ENCODE measurements at places on chromosomes 16 and 17.
A peak's percentile ranks its signal among the peaks of the same experiment; 100 is the strongest.

- no peak for DNase-seq
These were observed 204.0 kb downstream of the XYLT1 start for GRCh38 chr16:17266608-17267313.

GRCh38 chr17:71970312-71970711 lies 150.5 kb upstream of the SOX9 start:
- no peak for DNase-seq

DNA sequence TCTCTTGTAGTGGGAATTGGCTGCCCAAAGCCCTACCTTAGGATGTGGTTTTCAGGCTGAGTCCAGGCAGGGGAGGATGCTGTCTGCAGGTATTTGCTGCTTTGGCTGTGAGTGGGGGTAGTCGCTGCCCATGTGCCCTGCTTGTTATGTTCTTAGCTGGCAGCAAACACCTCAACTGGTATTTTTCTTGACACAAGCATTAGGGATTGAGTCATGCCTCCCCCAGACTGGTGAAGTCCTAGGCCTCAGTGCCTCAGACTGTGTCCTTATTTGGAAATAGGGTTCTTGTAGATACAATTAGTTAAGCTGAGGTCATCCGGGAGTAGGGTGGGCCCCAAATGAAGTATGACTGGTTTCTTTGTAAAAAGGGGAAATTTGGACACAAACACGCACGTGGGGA lies 808.3 kb upstream of the EEF2KMT start:
- no peak for DNase-seq

DNA sequence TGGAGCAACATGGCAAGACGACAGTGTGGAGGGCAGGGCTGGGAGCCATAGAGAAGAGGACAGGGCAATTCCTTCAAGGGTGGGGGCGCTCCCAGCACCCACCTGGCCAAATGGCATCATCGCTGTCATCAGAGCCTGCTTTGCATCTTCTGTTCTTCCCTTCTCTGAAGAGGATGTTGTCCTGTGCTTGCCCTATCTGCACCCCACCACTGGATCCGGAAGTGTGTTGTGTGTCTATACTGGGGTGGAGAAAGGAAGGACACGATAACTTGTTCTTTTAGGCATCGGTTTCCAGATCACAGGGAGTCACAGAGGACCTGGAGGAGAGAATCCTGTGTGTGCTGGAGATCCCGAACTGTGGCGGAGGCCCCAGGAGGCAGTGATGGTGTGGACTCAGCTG lies 25.7 kb upstream of the ANKRD40CL start:
- DNase-seq, result no peak

- no peak for DNase-seq
These were observed 102.3 kb downstream of the GSG1L start for GRCh38 chr16:27961296-27961620.

- DNase-seq, result no peak
These were observed at the start of gene IL17C for GRCh38 chr16:88638323-88639230. IL17C (plus strand) TSS chr16:88638572; CDS start chr16:88638642, 70 bp downstream.

DNA sequence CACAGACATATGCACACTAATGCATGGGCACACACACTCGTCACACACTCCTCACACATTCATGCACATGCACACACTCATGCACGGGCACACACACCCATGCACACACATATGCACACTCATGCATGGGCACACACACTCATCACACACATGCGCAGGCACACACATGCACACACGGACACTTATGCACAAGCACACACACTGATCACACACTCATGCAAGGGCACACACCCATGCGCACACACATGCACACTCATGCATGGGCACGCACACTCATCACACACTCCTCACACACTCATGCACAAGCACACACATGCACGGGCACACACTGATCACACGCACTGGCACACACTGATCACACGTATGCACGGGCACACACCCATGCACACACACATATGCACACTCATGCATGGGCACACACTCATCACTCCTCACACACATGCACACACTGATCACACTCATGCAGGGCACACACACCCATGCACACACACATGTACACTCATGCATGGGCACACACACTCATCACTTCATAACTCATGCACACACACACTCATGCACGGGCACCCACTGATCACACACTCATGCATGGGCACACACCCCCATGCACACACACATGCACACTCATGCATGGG lies 16.1 kb downstream of the ADGRG1 start:
- no peak for DNase-seq

GRCh38 chr16:72873044-72873443 lies 174.9 kb downstream of the ZFHX3 start:
- no peak for DNase-seq

- no peak for DNase-seq
These were observed 87.8 kb downstream of the PLXDC1 start for GRCh38 chr17:39063681-39064069.

DNA sequence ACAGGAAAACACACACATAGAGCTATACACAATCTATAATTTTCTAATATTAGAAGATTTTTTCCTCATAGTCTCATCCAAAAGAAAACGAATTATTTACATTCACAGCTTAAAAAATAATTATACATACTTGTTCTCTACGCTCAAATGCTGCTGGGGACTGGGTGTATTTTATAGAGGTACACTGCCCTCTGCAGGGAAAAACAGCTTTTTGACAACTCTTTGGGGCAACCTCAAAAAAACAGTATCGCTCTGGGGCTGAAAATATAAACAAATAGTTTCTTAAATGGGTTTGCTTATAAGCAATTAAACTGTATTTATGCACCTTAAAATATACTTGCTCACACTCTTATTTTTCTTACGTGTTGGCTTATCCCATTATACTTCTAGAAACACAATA lies 261.8 kb upstream of the PSMD7 start:
- DNase-seq, result no peak

DNA sequence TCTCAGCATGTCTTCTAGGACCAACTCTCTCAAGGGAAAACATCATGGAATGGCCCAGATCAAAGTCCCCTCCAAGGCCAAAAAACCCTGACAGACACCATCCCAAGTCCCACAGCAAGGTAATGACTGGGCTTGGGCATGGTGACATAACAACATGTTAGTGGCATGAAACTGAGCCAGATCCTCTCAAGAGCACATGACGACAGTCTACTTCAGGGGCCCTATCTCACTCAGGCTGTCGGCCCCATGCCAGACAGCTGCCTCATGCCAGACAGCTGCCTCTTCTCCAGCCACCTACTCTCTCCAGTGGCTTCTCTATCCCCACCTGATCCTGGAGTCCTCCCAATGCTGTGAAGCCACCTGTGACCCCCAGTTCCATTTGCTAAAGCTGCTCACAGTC lies 18.4 kb downstream of the HSD11B2 start:
- DNase-seq, result no peak

DNA sequence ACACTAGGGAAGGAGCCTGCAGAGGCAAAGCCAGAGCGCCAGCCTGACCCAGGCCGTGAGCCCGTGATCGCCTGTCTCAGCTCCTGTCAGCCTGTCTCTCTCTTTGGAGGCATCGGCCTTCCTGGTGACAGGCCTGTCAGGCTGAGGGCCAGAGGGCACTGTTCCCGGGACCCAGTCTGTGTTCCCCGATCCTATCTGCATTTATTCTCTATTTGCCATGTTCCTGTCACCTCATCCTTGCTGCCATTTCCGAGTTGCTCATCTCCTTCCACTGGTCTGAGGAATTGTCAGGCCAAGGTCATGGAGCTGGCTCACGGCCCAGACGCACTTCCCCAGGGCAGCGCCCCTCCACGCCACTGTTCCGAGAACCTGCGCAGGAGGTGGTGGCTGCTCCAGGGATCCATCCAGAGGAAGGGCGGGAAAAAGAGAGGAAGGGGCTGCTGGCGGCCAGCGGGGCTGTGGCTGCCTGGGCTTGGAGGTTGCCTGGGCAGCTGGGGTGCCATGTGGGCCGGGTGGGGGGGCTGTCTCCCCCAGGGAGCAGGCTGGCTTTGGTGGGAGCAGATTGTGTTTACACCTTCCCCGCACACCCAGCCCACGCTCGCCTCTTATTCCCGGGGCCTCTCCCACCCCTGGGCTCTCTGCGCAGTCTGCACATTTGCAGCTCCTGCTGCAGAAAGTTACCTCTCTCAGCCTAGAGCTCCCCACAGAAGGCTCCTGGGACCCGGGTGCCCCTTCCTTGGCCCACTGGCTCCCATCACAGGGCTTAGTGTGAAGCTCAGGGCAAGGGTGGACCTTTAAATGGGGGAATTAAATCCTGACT lies 4.9 kb downstream of the PRCD start:
- DNase-seq, result no peak

- DNase-seq, result no peak
These were observed 1.7 kb downstream of the KSR1 start for GRCh38 chr17:27457731-27458523.

DNA sequence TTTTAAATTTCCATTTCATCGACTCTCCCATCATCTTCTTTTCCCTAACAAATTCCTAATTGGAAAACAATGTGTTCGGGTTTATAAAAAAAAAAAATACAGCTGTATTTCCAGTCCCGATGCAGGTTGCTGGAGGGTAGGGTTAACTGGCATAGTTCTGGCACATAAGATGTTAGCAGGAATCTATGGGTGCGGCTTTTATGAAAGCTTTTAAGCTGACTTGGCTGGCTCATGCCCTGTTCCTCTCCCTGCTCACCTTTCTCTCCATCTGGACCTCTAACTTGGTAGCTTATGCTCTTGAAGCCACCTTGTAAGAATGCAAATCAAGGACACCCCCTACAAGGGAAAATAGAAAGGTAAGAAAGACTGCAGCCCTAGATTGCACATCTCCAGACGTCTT lies 33.2 kb upstream of the KCNJ2 start:
- DNase-seq, result no peak

DNA sequence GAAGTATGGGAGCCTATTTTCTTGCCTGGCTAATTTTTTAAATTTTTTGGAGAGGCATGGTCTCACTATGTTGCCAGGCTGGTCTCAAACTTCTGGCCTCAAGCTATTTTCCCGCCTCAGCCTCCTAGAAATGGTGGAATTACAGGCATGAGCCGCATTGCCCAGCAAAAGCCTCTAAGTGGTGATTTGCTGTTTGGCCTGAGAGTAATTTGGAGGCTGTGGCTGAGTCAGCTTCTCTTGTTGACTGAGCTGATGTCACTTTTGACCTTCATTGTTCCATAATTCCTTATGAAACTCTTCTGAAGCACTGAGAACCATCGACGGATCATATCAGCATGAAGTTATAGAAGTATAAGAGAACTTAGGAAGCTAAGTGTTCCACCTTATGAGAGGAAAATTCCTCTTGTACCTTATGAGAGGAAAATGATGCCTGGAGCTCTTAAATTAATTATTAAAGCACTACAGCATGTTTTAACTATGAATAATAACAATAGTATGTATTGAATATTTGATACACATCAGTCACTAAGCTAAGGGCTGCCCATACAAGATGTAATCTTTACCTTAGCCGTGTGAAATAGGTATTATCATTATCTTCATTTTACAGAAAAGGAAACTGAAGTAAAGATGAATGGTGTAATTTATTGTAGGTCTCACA lies 220.8 kb upstream of the MON1B start:
- no peak for DNase-seq

GRCh38 chr17:49875685-49876084 lies 27.8 kb upstream of the TAC4 start:
- no peak for DNase-seq

GRCh38 chr16:17330044-17330443 lies 140.7 kb downstream of the XYLT1 start:
- DNase-seq, result no peak

DNA sequence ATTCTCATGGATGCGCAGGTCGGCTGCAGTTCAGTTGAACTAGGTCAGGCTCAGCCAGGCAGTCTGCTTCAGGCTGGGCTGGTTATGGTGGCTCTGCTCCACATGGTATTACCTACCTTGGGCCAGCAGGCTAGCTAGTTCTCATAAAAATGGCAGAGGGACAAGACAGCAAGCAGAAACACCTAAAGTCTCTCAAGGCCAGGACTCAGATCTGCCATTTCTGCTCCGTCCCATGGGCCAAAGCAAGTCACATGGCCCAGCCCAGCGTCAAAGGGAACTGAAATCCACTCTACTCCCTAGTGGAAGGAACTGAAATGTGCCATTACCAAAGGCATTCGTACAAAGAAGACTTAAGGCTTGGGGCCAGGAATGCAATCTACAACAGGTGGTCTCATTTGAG lies 160.0 kb downstream of the TMEM132E start:
- no peak for DNase-seq

DNA sequence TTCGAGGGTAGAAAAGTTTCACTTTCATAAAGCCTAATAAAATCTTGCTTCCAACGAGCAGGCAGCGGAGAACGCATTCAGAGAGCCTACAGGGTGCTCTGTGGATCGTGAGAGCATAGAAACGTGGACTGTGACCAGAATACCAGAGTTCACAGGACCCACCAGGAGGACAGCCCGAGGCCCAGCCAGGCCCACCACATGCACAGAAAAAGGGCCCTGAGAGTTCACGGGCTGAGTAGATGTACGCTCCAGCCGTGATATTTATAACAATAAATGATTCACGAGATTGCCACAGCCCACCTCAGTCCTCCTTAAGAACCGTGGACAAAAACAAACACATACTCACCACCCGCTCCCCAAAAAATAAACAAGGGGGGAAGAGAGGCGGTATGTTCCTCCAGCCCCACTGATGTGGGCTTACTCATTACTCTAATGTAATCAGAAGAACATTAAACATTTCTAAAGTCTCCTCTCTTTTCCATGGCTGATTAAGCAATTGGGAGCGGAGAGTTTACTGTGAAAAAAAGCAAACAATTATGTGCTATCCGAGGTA lies 207.2 kb downstream of the C16orf78 start:
- DNase-seq, result no peak

DNA sequence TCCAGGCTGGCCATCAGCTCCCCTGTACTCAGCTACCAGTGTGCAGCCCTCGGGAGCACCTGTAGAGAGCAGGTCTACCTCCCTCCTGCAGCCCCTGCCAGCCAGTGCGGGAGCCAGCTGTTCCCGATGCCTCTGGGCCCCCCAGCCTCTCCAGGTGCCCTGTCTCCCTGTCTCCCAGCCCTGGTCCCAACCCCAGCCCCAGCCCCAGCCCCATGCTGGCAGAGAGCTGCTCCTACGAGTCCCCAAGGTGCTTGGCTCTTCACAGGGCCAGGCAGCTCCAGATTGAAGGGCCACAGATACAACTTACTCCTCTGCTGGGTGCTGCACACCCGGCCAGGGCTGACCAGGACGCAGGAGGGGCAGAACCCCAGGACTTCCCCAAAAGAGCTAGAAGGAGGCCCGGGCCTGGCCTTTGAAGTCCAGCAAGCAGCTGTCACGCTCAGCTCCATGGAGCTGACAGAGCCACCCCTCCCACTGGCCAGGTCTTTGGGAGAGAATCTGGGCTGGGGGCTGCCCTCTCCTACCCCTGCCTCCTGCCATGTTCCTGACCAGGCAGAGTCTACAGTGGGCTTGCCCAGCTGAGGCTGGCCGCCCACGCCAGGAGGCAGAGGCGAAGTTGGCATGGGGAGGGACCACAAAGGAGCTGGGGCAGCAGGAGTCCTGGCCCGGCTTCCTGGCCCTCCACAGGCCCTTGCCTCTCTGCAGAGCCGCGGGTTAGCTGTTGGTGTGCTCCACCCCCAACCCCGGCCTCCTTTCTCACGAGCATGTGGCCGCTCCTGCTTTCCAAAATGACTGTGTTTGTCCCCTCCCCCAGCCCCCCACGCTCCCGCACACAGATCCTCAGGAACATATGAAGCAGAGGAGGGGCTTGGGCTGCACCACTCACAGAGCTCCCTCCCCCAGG lies 9.5 kb upstream of the ADAM11 start:
- no peak for DNase-seq

- peak; percentile 47 for DNase-seq
These were observed 31.5 kb downstream of the SIAH1 start for GRCh38 chr16:48353565-48354163.

GRCh38 chr17:67379251-67379630 lies 2.2 kb downstream of the PITPNC1 start:
- no peak for DNase-seq

GRCh38 chr16:84531671-84532111 lies 27.2 kb upstream of the MEAK7 start:
- no peak for DNase-seq

All from stimulated activated CD4-positive, alpha-beta T cell treated with anti-CD3 and anti-CD28 coated beads, Interleukin-1b, Interleukin-23, amount 100 ng/mL, for 4 hours (primary cell).